GM20000 (cell line): ENCODE measurements at places on chromosomes 16 and 17.

GRCh38 chr17:34243364-34244320, 11.4 kb upstream of the CCL2 start:
- DNase-seq = no peak

DNA sequence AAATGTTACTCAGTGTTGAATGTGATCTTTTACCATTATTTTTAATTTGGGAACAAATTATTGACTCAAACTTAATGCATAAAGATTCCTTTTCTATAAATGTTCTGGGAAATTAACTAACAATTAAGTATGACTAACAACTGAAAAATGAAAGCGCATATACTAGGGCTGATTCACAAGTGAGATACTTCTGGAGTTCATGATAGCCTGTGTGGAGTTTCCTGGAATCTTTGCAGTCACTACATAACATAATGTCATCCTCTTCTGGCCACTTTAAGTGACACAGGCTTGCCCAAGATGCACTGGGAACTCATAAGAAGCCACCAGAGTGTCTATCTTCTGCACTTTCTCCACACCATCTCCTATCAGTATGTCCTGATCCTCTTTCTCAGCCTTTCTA, 450.3 kb upstream of the CDH11 start:
- no peak for DNase-seq

DNA sequence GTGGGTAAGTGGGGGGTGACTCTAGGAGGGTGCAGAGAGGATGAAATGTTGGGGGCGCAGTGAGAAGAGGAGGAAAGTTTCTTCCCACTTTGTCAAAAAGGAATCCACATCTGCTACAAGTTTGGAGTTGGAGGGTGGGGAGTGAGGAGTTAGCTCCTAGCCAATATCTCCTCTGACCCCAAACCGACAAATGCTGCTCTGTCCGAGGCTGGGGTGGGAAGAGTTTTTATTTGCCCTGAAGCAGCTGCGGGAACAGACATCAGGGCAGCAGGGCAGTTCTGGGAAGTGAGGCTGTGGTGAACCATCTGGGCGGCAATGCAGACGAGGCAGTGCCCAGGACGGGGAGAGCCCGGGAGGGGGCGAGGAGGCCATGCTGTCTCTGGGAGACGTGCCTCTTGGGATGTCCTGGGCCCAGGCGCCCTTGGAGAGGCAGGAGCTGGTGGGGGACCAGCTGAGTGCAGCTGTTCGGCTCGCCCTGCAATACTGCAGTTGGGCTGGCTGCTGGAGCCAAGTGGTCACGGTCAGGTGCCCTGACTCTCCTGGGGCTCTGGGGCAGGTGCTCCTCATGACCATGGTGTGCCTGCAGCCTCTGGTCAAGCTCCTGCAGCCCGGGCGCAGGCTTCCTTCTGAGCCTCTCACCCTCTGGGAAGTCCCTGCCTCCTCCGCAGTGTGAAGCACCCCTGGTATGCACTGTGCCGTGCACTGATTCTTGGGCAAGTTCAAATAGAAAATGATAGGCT, 6.4 kb upstream of the SOCS3 start:
- DNase-seq = no peak

DNA sequence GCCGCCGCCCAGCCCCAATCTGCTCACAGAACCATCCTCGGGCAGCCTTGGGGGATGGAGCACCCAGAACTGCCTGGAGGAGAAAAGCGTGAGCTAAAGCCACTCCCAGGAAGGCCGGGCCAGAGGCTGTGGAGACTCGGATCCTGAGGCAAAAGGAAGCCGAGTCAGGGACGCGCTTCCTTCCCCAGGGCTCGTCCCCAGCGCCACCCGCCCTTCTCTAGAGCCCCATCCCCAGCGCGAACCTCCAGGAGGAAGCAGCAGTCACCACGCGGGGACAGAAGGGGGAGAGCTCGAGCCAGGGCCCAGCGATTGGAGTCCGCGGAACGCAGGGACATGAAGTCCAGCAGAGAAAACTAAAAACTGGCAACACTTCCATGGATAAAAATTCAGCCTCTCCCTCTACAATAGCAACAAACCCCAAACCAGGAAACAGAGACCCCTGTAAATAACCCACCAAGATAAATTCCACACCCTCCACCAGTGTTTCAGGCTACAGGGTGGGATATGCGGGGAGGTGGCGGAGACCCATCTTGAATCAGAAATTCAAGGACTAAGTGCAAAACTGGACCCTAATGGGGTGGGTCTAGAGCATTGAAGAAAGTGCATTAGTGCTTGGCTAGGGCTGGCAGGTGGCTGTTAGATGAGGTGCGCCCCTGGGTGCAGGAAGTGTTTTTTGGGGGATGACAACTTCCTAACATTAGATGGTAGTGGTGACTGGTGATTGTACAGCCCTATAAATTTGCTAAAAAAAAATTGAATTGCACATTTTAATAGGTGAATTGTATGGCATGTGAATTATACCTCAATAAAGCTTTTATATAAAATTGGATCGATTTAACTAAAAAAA, 116.1 kb upstream of the METRNL start:
- peak; percentile 79 for DNase-seq

- peak; percentile 59 for DNase-seq
Measured at GRCh38 chr17:21239680-21240368, 13.4 kb downstream of the NATD1 start.
